DMS53 (cell line): ENCODE measurements at places on chromosomes 5 and 9.

- DNase-seq, result no peak
These were observed 48.6 kb upstream of the FCN1 start for GRCh38 chr9:134966270-134966669.

GRCh38 chr5:94173100-94173499 is 431.7 kb upstream of the POU5F2 start:
- no peak for DNase-seq

GRCh38 chr9:99107421-99107820 is 2.5 kb downstream of the TGFBR1 start:
- no peak for DNase-seq

DNA sequence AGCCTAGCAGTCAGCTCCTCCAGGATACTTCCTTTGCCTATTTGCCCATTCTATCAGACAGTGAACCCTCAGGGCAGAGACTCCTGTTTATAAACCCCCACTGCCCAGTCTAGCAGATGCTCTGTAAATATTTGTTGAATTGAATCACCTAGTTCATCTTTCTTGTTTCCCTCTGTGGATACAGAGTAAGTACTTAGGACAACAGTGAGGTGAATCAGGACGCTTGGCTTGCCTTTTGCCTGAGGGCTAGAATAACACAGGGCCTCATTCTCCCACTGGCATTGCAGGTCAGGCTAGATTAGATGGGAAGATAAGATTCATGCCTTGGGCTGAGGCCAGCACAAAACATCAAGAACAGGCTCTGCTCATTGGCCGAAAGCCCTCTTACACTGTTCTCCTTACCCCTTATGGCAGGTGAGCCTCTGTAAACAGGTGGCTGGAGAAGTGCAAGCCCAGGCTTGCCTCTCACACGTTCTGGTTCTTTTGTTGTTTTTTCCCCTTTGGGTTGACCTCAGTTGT is 22.2 kb downstream of the TNFSF8 start:
- peak; percentile 98 for DNase-seq

DNA sequence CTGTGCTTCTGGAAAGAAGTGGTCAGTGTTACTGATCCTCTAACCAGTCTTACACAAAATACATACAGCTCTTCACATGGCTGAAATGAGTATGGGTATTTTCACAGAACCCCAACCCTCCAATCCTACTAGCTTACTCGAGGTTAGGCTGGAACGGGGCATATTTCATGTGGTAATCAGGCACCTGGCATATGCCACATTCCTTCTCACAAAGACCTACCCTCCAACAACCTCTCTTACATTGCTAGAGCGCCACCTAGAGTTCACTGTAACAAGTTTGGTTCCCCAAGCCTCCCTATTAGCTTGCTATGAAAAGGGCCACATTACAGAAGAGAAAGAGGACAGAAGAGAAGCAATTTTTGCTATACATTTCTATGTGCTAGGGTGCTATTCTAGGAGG is 597.3 kb downstream of the PRELID2 start:
- DNase-seq, result peak; percentile 94

DNA sequence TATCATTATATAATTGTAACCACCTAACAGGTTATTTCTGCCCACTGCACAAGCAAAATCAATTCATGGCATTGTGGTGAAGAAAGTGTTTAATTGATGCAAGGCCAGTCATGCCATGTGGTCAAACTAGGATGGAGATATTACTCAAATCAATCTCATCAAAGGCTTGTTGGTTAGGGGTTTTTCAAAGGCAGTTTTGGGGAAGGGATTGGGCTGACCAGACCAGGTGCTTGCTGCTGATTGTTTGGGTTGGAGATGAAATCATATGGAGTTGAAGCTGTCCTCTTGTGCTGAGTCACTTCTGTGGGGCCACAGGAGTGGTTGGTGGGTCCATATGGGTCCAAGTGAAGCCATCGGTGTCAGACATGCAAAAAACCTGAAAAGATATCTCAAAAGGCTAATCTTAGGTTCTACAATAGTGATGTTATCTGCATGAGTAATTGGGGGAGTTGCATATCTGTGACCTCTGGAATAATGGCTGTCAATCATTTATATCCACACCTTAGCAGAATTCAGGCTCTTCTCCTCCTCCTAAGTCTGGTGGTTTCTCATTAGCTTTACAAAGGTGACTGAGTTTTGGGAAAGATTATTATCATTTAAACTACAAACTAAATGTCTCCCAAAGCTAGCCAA is 44.9 kb downstream of the HMGCS1 start:
- no peak for DNase-seq

DNA sequence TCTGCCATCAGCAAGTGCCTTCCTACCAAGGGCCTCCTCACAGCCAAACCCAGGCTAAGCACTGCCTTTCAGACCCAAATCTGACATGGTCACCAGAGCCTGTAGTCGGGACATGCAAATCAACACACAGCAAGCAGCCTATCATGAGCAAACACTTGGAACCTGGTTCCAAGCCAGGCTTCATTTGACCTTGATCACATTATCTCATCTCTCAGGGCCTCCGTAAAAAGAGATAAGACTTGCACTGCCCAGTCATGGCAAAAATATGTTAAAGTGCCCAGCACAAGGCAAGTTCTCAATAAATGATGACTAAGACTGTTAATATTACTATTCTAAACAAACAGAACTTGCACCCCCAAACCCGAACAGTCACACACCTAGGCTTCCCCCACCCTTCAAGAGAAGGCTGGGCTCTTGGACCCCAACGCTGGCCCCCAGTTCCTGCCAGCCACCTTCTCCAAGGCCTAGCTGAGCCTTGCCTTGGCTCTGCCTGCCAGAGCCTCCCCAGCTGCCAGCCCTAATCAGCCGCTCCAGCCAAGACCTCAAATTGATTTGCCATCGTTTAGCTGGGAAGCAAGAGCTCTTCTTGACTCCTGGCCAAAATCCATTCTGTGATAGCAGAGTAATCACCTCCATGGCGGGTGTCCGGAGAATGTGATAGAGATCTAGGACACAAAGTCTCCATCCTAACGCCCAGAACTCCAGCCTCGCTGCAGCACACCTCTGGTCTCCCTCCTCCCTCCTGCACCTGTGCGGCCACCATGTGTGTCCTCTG is 18.7 kb downstream of the CPLX2 start:
- peak; percentile 63 for DNase-seq

DNA sequence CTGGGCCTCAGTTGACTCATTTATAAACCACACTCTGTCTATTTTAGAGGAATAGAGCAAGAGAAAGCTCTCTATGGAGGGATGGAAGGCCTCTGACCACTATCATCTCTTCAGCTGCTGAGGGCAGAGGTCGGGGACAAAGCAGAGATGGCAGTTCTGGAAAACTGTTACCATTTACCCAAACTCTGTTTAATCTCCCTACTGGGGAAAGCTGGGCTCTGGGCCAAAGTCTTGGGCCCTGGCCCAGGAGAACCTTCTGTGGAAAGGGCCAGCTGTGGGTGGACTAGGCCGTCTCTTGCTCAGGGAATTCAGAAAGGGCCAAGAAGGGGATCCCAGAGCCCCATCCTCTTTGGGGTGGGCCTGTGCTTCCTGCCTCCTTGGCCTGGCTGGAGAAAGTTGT is 100.0 kb downstream of the PSD2 start:
- no peak for DNase-seq

DNA sequence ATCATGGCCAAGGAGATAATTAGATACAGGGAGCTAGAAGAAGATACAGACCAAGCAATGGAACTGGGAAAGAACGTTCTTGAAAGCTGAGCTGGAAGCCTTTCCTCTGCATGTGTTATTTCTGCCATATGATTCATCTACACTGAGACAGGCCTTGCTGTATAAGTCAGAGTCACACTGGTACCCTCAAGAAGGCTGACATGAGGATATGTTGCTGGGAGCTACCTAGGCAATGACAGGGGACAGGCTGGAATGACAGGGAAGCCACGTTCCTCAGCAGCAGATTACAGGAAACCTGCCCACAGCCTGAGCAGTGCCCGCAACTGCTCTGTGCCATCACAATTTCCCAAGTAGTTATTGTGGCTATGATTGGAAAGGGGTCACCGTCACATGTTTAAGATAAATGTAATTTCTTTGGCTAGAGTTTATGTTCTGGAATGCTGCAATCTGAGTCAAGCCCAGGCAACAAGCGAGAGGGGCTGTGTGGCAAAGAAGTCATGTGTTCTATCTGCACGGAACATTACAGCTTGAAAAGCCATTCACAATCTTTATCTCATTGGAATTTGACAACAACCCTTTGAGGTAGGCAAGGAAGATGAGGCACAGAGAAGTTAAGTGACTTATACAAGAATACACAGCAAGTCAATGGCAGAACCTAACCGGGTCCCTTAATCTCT is 108.2 kb downstream of the TTLL11 start:
- DNase-seq, result no peak

DNA sequence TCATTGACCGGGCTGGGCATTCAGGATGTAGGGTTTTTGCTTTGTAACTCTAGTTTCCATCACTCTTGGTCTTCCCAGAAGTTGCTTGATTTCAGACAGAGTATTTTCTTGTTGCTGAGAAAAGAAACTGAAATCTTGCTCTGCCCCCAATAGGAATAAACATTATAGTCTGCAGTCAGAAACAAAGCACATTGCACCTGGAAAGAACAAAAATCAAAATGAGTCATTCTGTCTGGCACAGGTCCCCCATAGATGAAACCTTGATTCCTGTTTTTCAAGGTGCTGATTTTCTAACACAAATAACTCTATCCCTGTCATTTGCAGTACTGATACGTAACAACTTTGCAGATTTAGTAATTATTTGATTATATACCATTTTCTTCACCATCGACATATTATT is 232.1 kb downstream of the FBXO4 start:
- DNase-seq, result no peak

- no peak for DNase-seq
These were observed 185.7 kb upstream of the VCAN start for GRCh38 chr5:83285661-83286398.

DNA sequence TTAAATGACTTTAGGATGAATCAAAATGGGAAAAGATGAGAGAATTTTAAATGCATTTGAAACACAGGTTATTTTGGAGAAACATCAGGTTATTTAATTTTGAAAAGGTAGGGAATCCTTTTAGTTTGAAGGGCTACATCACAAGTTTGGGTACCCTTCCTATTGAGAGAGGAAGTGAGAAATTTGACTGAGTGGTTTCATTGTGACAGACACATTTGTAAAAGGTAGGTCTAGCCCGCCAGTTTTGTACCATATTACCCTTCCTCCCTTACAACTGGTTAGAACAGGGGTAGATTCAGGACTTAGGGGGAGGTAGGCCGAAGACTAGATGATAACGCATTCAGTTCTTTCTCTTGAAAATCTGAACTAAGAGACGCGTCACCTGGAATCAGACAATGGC is 464.2 kb downstream of the EBF1 start:
- DNase-seq, result no peak

DNA sequence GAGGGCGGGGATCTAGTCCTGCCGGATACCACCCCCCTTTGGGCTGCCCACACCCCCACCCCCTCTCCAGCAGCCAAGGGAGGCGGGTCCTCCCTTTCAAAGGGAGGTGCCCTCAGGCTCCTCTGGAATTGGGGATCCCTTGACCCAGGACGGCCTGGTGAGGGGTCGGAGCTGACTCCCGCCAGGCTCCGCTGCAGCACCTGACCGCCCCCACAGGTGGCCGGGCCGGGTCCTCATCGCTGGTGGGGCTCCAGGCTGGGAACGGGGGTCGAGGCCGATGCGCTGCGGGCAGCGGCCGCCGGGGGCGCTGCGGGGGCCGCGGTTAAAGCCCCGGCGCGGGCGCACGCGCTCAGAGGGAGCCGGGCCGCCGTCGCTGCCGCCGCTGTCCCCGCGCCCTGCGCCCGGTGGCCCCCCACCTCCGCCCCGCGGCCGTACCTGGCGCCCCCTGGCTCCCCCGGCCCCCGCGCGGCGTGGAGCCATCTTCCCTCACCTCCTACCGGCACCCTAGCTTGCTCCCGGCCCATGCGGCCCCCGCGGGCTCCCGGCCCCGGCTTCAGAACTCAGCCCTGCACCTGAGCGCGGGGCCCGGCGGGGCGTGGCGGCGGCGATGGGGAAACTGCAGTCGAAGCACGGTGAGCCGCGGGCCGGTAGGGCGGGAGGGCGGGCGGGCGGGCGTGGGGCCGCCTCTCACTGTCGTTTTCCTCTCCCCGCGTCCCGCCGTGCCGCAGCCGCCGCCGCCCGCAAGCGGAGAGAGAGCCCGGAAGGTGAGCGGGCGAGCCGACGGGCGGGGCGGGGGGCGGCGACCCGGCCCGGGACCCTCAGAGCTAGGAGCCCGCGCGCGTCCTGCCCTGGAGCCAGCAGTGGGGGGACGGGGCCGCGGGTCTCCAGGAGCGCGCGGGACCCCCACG is at the start of gene NKD2:
NKD2 (plus strand) TSS at position 352 of the 908 bp plus-strand sequence; CDS start at position 608, 256 bp downstream.
- peak; percentile 74 for DNase-seq

- DNase-seq, result no peak
These were observed 268.7 kb upstream of the PAPPA start for GRCh38 chr9:115884846-115885245.

DNA sequence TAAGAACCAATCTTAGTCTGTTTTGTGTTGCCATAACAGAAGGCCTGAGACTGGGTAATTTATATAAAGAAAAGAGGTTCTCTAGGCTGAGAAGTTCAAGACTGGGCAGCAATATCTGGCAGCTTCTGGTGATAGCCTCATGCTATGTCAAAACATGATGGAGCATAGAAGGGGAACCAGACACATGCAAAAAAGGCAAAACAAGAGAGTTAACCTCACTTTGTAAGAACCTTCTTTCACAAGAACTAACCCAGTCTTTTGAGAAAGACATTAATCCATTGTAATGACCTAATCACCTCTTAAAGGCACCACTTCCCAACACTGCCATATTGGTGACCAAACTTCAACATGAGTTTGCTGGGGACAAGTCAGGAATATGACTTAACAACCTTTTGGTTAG is 37.3 kb downstream of the FSD1L start:
- no peak for DNase-seq

GRCh38 chr5:59786334-59786805 is 107.2 kb downstream of the PDE4D start:
- DNase-seq, result peak; percentile 4

DNA sequence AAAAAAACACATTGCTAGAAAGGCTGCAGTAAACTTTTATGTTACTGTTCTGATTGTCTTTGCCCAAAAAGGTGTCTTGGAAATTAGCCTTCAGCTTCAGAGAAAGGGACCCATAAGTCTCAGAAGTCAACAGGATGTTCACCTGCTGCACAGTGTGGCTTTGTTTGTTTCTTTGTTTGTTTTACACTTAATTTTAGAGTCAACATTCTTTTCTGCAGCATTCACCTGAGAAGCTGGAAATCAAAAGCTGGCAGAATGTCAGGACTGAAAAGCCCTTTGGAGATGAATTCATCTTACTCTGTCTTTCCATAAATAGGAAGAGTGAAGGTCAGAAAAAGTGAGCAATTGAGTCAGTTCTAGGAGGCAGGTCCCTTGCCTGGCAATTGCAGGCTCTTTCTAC is 170.0 kb downstream of the PAPPA start:
- DNase-seq, result peak; percentile 79
